ENCODE measurements at places on chromosomes 11 and 22.

- no peak for DNase-seq
Observed at GRCh38 chr11:83158965-83159901, 2.3 kb downstream of the PCF11 start.

GRCh38 chr22:37563153-37564081 is 3.1 kb downstream of the CDC42EP1 start:
- DNase-seq = no peak

DNA sequence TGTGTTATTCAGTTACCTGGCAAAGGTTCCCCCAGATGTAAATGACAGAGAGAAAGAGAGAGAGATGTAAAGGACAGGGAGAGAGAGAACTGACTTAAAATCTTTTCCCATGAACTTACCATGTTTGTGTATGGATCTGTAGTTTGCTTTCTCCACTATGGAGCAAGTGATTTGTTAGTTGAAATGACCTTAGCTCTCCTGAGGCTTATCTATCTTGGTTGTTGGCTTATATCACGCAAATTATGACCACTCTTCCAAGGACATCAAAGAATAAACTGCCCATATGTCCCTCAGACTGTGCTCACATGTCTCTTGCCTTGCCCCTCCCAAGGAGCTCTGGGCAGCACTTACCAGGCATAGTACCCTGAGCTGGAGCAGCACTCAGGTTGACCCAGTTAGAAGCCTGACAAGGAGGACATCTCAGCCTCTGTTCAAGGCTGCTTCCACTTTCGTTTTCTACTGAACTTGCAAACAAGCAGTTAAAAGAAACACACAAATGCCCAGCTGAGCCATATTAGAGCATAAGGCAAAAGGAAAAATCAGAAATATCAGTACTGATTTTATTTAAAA is 95.3 kb upstream of the RCN1 start:
- peak; percentile 4 for DNase-seq

GRCh38 chr11:131737357-131737756 is 366.9 kb downstream of the NTM start:
- peak; percentile 31 for DNase-seq
